ENCODE measurements at places on chromosomes 5 and 9.

- DNase-seq: no peak
These were observed 221.7 kb downstream of the KIAA0825 start for GRCh38 chr5:94396687-94397086.

DNA sequence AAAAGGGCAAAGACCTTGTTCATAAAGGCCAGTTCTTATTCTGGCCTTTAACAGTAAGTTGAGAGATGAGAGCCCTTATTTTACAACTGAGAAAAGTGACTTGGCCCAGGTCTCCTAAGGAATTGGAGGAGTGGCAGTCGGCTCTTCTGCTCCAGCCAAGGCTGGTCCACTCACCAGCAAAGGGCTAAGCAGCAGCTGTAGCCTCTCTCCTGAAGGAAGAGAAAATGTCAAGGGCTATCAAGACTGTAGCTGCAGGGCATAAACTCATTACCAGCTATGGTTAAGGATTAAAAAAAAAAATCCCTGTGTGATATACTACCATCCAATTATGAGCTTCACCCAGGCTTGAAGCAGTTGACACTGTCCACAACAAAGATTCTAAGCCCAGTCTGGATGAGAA lies 138.6 kb upstream of the RAD23B start:
- no peak for DNase-seq

DNA sequence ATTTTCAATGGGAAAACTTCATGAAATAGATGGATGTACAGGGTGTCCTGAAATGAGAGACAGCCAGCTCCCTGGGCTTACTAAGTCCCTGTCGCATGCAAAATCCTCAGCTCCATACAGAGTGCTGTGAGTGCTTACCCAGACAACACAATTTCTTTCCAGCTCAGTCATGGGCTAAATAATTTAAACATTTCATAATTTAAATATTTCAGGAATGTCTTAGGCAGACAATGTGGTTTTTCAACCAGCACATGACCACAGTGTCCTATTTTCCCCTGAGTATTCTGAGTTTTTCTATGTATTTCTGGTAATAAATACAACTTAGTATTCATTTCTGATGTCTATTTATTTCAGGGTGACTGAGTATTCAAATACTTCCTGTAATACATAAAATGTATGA lies 188.5 kb upstream of the SNX2 start:
- DNase-seq: no peak

- DNase-seq: no peak
These were observed 22.3 kb downstream of the FABP6 start for GRCh38 chr5:160251406-160252155.

GRCh38 chr5:139253115-139253514 lies 40.4 kb upstream of the MATR3 start:
- DNase-seq: no peak

DNA sequence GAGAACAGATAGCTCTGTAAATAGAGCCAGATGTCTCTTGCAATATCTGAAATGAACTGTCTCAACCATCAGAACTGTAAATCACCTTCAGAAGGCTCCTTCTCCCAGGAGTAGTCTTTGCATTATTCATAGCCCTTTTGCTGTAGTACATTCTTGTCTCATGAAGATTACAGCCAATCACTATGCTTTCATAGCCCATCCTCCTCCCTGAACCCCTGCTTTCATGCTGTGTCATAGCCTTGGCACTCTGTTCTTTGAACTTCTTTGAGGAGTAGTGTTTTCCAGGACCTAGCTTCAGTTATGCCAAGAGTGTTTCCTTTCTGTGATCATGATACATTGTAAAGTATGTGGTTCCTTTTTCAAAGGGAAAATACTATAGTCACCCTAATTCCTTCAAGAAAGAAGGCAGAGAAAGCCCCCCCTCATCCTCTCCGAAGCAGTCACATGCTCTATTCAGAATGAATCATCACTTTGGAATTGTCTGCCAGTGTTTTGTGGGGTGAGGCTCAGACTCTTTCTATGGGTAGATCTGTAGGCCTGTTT lies 61.1 kb downstream of the GRIA1 start:
- no peak for DNase-seq

DNA sequence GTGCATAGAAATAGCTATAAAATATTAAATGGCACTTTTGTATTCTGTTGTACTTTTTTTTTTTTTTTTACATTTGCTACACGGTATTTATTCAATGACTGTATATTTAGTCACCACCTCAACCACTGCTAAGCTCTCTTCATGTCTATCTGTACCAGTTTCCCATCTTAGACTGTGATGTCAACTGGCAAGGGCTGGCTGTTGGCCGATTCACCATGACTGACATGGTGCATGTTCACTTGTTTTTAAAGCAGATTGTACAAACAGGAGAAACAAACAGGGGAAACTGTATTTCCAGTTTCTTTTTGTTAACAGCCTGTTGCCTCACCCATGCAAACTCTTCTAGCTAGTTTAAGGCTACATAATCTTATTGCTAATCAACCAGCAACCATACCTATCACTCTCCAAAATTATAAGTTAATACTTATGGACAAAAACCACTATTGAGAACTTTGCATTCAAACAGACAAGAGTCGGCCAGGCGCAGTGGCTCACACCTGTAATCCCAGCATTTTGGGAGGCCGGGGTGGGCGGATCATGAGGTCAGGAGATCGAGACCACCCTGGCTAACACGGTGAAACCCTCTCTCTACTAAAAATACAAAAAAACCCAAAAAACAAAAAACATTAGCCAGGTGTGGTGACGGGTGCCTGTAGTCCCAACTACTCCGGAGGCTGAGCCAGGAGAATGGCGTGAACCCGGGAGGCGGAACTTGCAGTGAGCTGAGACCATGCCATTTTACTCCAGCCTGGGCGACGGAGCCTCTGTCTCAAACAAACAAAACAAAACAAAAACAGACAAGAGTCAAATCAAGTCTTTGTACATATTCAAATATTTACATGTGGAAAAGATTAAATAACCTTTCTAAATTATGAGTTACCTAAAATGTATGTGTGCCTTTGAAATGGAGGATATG lies 13.2 kb downstream of the ZFAND5 start:
- DNase-seq: no peak

- DNase-seq: peak; percentile 36
These were observed 987 bp downstream of the FBXW5 start for GRCh38 chr9:136943291-136944211.

DNA sequence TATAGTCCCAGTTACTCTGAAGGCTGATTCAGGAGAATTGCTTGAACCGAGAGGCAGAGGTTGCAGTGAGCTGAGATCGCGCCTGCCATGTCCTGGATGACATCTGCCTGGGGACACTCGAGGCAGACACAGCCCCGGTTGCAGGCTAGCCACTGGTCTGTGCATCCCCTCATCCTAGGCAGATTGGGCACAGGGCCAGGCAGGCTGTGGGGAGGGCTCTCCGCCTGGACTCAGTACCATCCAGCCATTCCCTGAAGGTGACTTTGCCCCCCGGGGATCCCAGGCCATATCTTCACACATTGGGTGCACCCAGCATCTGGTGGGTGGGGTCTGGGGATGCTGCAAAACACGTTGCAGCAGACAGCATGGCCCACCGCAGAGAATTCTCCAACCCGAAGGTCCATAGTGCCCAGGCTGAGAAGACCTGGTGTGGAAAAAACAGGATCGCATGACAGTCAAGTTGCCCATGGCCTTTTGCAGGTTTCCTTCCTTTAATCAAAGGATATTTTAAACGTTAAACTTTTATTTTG lies 50.9 kb upstream of the SUSD3 start:
- no peak for DNase-seq

GRCh38 chr9:124003636-124004349 lies 7.8 kb upstream of the LHX2 start:
- no peak for DNase-seq

GRCh38 chr5:86974955-86975354 lies 292.7 kb upstream of the RASA1 start:
- DNase-seq: no peak

DNA sequence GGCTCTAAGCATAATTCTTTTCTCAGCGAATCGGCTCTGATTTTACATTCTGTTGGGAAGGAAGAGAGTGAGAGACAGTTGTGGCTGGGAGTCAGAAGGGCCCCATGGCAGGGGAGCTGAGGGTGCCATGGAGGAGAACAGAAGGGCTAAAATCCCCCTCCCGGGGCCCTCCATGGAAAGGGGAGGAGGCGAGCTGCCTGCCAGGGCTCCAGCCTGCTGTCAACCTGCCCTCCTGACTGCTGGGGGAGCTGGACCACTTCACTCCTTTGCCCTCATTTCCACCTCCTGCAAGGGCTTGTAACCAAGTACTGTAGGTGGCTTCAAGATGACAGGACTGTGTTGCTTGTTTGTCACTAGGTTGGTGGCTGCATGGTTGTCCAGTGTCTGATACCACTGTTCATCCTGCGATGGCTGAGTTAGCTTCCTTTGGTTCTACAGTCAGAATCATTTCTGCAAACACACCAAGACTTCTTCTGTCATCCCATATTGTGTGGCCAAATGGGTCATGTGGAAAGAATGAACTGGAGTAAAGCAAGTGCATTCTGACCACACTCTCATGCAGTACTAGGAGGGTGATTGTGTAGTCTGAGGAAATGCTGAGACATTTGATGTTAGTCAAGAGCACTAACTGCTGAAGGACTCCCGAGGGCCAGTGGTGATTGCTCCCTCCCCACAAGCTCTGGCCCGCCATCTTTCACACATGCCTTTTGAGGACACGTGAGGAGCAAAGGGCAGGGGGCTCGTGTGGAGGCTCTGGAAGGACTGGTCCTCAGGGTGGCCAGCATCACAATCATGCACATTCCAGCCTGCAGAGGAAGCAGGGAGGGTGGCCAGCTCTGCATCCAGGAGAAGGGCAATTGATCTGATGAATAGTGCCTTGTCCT lies 307.2 kb downstream of the GADD45G start:
- DNase-seq: no peak

- no peak for DNase-seq
These were observed 1.2 kb downstream of the CCNH start for GRCh38 chr5:87411586-87411972.

DNA sequence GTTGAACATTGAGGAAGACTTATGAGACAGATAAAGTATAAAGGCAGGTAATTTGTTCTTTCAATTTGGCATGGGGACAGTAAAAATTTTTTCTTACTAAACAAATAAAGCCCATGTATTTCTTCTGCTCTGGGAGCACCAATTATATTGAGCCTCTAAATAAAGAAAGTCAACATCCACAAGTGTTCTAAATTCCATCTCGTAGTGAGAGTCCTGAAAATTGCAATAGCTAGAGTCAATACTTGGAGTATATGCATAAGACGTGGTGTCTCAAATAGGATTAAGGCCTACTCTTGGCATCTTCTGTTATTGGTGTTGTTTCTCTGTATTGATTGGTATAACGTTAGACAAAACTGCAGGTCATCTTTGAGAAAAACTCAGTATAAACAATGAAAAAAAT lies 120.5 kb upstream of the CDKN2B start:
- DNase-seq: no peak

DNA sequence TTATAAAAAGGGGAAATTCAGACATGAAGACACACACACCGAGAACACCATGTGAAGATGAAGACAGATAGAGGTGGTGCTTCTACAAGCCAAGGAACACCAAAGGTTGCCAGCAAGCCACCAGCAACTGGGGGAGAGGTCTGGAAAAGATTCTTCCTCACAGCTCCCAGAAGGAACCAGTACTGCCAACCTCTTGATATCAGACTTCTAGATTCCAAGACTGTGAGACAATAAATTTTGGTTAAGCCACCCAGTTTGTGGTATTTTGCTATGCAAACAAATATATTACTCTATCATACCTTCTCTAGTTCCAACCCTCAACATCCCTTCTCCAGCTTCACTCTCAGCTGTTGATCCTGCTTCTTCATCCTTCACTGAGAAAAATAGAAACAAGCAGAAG lies 451.1 kb downstream of the EBF1 start:
- DNase-seq: no peak

GRCh38 chr5:45376417-45376816 lies 319.8 kb downstream of the HCN1 start:
- DNase-seq: no peak

DNA sequence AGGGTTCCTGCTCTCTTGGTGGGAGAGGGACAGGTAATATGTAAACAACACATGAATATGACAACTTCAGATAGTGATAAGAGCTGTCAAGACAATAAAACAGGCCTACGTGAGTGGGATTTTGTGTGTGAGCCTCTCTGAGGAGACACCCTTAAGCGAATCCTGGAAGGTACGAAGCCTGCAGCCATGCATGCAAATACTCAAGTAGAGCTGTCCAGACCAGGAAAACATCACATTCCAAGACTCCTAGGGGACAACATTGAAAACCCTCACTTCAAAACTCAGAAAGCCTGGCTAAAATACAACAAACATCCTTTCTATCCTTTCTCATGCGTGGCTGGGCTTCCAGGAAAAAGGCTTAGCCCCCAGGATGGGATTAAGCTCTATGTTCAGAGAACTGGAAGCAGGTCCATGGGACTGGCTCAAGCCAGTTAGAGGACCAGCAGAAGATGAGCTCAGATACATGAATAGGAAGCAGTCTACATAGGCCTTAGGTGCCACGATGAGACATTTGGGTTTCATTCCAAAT lies 124.8 kb upstream of the IQGAP2 start:
- DNase-seq: no peak

- DNase-seq: no peak
These were observed 6.8 kb downstream of the SYK start for GRCh38 chr9:90808398-90808797.

DNA sequence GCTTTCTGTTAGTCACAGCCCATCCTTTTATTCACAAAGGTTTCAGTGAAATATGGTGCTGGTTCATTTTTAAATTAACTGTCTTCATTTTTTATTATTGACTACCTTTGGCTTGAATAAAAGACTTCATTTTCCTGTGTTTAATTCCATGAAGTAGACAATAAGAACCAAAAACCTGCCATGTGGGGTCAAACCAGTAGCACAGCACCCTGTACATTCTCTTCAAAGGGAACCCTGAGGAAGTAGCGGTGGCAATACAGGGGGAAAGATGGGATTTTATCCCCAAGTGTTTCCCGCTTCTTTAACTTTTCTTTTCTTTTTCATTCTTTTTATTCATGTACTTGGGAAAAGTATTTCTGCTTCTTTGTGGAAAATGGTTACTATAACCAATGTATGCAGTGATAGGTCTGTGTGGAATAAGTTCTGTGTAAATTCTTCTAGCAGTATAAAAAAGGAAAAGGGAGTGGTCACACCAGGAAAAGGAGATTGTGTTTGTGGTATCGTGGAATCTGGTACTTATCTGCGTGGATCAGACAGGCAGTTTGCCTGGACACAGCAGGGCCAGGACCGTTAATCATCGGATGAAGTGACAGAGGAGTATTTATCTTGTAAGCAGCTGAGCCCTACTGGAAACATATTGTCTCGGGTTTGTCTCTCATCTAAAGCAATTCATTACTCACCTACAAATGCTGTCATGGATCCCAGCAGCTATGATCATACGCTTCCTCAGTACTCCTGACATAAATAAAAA lies 94.2 kb downstream of the PPIC start:
- DNase-seq: peak; percentile 6

- no peak for DNase-seq
These were observed 7.7 kb downstream of the RAPGEF6 start for GRCh38 chr5:131627207-131627865.

- no peak for DNase-seq
These were observed 238.6 kb upstream of the ACTBL2 start for GRCh38 chr5:57721226-57721625.

DNA sequence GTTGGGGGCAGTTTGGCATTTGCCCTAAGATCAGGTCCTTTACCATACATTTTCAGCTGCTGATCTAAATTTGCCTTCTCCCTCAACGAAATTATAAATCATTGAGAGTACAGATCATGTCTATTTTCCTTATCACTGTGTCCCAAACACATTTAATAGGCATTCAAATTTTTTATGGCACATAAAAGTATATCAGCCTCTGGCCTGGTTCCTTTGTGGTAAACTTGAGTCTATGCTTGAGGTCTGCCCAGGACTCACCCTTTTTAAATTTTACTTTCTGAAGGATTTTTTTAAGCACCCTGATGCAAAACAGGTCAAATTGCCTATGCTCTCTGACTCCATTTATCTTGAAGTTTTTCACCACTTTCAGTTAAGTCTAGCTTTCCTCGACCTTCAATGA lies 163.6 kb upstream of the GRIN3A start:
- DNase-seq: no peak

Measured in endothelial cell (in vitro differentiated cells).